Left cardiac atrium (tissue), 4 donors: ENCODE measurements at places on chromosomes 11 and 22. TPM values are rescaled to one million over a fixed set of nuclear protein-coding genes. Genes with fewer than 3 reads are reported as not detected.

MMP7 gene
- total RNA-seq: 0.32 TPM

DBX1 gene
- total RNA-seq: not detected

DNA sequence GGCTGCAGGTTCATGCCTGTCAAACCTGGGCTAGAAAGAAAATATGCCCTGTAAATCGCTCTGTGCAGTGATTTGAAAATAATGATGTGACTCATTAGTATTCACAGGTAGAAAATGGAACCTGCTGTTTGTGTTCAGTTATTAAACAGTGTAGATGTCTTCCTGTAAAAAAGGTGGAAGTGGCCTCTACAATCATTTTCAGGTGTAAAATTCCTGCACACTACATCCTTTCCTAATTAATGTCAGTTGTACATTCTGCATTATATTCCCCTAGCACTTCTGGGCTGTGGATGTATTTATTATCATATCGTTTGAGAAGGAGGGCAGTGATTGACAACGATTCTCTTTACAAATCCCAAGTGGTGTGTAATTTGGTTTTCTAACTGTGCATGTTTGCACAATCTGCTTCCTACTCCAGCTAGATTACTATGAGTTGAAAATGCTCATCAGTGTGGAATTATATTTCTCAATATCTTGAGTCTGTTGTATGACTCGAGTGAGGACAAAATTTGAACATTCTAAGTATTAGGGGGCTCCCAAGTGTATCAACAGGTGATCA lies 454.0 kb upstream of the DDI1 start:
- no peak for DNase-seq

DNA sequence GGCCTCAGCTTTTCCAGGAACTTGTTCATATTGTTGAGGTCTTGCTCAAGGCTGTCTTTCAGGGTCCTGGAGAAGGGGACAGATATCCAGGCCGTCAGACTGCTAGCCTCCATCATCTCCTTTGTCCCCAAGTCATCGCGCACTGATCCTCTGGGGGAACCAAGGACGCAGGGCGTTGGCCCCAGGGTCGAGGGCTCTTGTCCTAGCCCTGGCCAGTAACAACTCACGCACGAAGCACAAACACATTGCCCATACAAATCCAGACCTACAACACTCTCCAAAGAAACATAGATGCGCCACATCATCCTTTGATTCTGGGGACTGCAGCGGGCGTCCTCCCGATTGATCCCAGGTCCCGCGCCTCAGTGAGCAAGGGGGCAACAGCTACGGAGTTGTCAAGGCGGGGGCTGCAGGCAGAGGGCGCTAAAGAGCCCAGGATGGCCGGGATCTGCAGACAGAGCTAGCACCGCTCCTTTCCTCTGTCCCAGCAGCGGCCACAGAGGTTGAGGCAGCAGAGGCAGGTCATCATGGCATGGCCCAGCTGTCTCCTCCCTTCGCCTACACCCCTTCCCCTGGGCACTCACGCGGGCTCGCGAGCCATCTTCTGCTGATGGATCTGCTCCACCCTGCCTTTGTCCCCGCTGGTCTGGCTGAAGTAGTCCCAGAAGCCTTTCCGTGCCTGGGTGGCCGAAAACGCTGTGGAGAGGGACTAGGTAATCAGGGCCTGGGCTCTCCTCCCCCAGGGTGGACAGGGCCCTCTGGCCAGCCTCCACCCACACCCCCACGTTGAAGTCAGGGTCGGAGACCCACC lies 472 bp downstream of the APOA5 start:
- DNase-seq: peak; percentile 82

RASL10A gene
- total RNA-seq: 3.1 TPM

DNA sequence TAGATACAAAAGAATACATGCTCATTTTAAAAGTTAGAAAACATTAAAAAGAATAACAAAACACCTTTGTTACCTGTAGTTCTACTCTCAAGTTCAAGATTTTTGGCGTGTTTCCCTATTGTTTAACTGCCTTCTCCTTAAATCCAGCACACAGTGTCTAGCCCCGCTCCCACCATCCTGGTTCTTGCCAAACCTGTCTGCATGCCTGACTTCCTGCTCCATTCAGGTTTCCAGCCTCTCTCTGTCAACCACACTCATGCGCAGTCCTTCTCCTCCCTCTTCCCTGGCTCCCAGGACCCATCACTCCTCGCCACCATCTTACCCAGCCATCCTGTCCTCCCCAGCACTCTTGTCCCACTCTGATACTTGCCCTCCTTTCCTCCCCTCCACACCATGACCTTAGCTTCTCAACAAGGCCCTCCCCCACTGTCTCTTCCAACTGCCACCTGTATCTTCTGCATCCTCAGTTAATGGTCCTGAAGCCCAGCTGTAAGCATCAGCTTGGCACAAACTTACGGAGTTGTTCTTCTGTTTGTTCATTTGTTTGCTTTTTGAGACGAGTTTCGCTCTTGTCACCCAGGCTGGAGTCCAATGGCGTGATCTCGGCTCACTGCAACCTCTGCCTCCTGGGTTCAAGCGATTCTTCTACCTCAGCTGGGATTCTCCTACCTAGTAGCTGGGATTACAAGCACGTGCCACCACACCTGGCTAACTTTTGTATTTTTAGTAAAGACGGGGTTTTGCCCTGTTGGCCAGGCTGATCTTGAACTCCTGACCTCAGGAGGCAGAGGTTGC lies 7.5 kb upstream of the MYH9 start:
- no peak for DNase-seq

DNA sequence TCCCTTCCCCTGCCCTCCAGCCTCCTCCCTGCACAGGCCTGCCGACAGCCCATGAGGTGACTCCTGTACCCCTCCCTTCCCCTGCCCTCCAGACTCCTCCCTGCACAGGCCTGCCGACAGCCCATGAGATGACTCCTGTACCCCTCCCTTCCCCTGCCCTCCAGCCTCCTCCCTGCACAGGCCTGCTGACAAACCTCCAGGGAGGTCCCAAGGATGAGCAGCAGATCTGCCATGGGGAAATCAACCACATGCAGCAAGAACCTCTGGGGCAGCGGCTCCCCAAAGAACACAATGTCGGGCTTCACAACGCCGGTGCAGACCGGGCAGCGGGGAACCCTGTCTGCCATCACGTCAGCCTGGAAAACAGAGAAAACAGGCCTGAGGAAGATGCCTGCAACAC lies 12.3 kb downstream of the SIRT3 start:
- DNase-seq: no peak

TAF6L gene
- total RNA-seq: 11.0 TPM

SYT12 gene
- 0.18 TPM for total RNA-seq

DNA sequence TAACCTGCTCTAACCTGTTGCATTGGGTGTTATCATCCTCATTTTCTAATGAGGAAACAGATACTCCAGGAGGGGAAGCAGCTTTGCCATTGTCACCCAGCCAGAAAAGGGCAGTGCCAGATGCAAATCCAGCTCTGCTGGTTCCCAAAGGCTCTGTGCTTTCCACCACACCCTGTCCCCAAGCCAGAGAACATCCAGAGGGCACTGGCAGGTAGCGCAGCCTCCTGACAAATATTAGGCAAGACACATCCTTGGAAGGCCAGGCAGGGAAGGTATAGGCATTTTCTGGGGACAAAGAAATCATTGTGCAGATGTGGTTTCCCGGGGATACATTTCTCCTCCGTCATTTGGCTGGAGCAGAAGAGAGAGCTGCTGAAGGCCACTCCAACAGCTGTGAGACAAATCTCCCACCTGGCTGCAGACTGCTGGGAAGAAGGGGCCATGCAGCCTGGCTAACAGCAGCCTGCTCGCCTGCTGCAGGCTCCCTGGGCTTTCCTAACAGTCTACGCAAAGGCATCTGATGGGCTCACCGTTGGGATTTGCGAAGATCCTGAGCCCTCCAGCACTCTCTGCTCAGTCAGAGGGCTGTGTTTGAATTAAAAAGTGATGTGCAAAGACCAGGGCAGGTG lies 93.9 kb upstream of the PITPNB start:
- DNase-seq: peak; percentile 8

FOLH1 gene
- total RNA-seq: 0.53 TPM

DNA sequence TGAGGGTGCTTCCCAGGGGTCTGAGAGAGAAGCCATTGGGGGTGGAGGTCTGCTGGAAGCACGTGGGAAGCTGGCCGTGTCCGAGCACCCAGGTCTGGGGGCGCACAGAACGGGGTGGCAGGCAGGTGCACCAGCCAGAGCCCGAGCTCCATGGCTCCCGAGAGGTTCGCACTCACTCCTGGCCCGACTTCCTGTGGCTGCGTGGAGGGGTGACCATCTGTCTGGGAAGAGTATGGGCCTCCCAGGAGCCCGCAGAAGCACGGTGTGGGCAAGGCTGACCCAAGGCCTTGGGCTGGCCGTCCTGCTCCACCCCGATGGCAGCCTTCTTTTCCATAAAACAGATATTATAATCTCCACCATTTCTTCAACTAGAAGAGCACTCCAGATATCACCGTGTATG lies 256.0 kb upstream of the B3GAT1 start:
- no peak for DNase-seq

DNA sequence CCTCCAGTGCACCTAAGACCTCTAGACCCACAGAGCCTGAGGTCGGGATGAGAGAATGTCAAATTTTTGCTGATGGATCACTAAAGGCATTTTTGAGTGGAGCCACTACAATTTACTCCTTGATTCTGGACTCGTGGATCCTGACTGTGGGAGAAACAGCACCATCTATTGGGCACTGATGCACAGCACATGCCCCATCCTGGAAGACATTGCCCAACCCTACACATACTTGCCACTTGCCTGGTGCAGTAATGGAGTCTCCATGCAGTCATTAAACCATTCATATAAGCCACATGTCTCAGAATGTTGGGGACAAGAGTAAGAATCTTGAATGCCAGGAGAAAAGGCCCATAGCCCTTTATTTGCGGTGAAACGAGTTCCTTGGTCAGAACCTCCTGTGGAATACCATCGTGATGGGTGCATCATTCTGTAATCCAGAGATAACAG lies 103.9 kb downstream of the GGTLC2 start:
- no peak for DNase-seq

- DNase-seq: no peak
Measured at GRCh38 chr22:28466399-28466798, 213.2 kb downstream of the TTC28 start.

DNA sequence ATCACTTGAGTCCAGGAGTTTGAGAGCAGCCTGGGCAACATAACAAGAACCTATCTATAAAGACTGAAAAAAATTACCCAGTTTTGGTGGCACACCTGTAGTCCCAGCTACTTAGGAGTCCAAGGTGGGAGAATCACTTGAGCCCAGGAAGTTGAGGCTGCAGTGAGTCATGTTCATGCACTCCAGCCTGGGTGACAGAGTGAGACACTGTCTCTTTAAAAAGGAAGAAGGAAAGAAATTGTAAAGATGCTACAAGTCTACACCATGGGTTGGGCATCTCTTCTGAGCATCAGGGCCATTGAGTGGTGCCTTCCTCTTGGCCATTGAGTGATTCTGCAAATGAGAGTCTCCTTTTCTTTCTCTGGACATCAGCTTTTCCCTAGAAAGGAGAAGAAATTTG lies 15.7 kb upstream of the MTMR3 start:
- no peak for DNase-seq

MEI1 gene
- 0.42 TPM for total RNA-seq

GRCh38 chr11:44316659-44317240 lies 6.8 kb upstream of the ALX4 start:
- DNase-seq: no peak

DNA sequence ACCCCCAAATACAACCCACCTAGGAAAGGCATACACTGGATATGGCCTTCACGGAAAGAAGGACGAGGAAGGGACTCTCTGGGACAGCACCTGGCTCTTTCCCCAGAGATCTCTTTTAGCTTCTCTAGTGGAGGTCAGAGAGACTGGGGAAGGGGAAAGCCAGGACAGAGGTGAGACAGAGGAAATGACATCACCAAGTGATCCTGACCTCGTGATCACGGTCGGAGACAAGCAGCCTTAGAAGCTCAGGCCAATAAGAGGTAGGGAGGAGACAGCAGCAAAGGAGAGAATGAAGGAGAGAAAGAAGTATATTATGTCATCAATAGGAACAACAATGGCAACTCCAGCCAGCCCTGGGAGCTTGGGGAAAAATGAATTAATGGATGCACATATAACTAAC lies 15.4 kb upstream of the TMPRSS13 start:
- no peak for DNase-seq

DNA sequence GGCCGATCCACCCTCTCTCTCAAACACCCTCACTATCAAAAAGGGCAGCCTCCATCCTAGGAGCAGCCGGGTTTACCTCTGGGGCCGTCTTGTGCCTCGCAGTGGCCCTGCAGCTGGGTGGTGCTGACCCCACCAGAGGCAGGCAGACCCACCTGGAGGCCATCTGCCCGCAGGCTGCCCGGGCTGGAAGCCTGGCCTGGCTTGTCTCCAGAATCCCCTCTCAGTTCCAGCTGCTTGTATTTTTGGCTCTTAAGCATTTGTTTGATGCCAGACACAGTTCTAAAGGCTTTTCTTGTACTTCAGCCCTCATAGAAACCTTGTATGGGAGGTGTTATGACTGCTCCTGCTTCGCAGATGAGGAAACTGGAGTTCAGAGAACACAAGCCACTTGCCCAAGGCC lies 4.2 kb upstream of the NFAM1 start:
- DNase-seq: no peak

DNA sequence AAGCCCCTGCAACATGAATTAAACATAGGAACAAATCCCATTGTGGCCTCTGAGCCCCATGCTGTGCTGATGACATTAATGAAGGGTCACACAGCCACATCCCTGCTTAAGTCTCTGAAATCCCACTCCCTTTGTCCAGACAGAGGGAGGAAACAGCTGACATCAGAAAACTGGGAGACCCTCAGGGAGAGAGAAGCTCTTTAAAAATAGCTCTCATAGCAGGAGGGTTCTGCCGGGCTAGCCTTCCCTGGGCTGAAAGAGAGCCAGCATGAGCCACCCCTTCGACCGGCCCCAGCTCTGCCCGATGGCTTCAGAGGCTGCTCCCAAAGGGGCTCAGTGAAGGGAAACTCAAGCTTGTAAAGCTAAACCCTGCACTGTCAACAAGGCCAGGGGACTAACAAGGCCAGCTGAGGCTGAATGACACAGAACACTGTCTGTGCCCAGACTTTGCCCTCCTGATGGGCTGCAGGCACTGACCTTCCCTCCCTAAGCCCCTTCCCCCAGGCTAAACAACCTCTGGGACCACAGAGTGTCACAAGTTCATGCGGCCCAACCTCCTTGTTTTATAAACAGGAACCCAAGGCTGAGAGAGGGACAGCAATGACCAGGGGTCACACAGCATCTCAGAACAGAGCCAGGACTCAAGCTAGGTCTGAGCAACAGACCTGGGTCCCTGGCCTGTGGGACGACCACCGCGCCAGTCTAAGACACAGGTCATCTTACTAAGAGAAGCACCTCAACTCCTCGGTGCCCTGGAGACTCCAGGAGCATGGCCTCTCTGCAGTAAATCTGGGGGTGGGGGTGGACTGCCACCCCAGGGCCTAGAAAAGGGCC lies 163.8 kb downstream of the CHST1 start:
- no peak for DNase-seq

DNA sequence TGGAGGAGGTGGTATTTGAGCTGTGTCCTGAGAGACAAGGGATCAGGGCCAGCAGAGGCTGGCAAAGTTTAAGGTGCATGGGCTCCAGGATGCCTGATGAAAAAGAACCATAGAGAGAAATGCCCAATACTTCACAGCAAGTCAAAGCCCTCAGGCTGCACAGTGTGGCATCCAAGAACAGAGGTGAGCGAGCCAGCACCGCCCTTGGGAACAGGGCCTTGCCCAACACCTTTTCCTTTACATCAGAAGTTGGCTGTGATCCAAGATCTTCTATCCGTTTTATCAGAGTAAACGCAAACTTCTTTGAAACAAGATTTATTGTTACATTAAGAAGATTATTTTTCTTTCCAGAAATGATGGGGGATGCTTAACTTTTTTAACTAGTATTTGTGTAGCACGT lies 1.4 kb downstream of the B3GNT6 start:
- no peak for DNase-seq

HEPHL1 gene
- not detected for total RNA-seq

MIOX gene
- total RNA-seq: not detected
